ENCODE measurements at places on chromosomes 16 and 17. TPM values are rescaled to one million over a fixed set of nuclear protein-coding genes. Genes with fewer than 3 reads are reported as not detected.
A peak's percentile ranks its signal among the peaks of the same experiment; 100 is the strongest.

Gene TLCD2
- 5.8 TPM for polyA plus RNA-seq

Gene EVPLL
- polyA plus RNA-seq: 0.71 TPM

Gene HBZ
- polyA plus RNA-seq: 1.8 TPM

Gene ASIC2
- 3.2 TPM for polyA plus RNA-seq

Gene PIRT
- polyA plus RNA-seq: 0.04 TPM

Gene EME1
- polyA plus RNA-seq: 9.0 TPM

Gene SLC4A1
- 11.2 TPM for polyA plus RNA-seq

Gene DPEP3
- polyA plus RNA-seq: 0.17 TPM

Gene BCL6B
- 25.5 TPM for polyA plus RNA-seq

Gene SRSF1
- polyA plus RNA-seq: 331 TPM

Gene TOP2A
- 174 TPM for polyA plus RNA-seq

Gene UTS2R
- polyA plus RNA-seq: 0.91 TPM

Gene FAHD1
- 39.0 TPM for polyA plus RNA-seq

Gene APRT
- polyA plus RNA-seq: 106 TPM

Gene ATAD5
- polyA plus RNA-seq: 8.6 TPM

Gene CBX2
- polyA plus RNA-seq: 24.3 TPM

Gene CCDC92B
- 0.43 TPM for polyA plus RNA-seq

Gene NUP93
- polyA plus RNA-seq: 84.3 TPM

GRCh38 chr16:77112746-77113145 lies 78.2 kb upstream of the MON1B start:
- DNase-seq: no peak

DNA sequence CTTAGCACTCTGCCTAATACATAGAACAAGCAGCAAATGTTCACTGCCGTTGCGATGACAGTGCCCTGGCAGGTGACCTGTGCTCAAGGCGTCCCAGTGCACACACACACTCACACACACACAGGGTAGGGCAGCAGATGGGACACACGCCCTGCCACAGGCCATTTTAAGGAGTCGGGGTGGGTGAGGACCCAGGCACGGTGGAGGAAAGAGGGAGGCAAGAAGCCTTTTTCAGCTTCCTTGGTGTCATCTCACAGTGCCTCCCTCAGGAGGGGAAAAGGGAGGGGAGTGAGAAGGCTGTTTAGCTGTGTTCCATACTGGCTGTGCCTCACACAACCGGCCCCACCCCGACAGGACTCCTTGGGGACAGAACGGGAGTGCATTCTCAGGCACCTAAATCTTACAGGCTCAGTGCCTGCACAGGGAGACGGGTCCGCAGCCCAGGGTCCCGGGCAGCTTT lies 1.5 kb downstream of the PITPNM3 start:
- DNase-seq: no peak

- DNase-seq: no peak
Measured at GRCh38 chr17:1961189-1961588, 63.9 kb downstream of the RTN4RL1 start.

DNA sequence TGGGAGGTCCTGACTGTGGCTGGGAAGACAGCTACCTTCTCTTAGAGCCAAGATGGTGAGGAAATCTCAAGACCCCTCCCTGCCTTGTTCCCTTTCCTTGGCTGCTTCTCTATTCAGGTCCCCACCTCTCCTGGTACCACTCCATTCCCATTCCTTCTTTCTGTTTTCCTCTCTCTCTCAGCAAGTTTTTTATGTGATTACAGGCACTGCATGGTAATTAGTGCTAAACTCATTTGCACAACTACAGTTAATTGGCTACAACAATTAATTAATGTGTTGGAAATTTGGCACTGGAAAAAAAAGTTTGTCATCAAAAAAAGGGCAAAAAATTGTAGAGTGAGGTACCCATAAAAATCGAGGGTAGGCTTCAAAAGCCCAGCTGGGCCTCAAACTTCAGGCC lies 45.3 kb downstream of the NEUROD2 start:
- DNase-seq: no peak

GRCh38 chr17:2361010-2361760 lies 23.9 kb downstream of the SGSM2 start:
- DNase-seq: no peak

GRCh38 chr17:65434251-65434650 lies 127.2 kb downstream of the AXIN2 start:
- peak; percentile 31 for DNase-seq

- no peak for DNase-seq
Measured at GRCh38 chr17:33667052-33667509, 374.0 kb upstream of the ASIC2 start.

DNA sequence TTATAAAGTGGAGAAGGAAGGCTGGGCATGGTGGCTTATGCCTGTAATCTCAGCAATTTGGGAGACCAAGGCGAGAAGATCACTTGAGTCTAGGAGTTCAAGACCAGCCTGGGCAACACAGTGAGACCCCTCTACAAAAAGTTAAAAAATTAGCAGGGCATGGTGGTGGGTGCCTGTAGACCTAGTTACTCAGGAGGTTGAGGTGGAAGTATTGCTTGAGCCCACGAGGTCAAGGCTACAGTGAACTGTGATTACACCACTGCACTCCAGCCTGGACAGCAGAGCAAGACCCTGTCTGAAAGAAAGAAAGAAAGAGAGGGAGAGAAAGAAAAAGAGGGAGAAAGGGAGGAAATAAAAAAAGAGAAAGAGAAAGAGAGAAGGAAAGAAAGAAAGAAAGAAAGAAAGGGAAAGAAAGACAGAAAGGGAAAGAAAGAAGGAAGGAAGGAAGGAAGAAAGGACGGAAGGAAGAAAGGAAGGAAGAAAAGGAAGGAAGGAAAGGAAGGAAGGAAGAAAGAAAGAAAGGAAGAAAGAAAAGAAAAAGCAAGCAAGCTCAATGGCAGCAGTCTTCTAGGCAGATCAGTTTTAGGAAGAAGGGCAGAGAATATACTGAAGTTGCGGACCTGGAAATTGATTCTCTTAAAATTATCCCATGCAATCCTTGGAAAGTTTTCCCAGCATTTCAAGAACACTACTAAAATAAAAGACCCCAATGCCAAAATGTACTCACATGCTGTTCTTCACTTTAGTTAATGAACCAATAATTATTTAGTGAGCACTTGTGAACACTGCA lies 53.0 kb downstream of the IKZF3 start:
- DNase-seq: no peak

DNA sequence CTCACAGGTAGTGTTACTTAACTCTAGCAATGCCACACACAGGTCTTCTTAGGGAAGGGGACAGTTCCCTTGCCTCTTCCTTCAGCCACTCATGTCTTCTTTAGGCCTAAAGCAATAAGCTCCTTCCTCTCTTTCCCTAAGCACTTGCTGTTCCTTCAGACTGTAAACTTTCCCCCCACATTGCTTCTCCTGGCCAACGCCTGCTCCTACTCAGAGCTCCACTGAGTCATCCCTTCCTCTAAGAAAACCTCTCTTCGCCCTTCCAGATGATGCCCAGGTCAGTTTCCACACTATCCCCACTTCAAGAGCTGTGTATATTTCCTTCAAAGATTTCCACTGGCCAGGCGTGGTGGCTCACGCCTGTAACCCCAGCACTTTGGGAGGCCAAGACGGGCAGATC lies 12.5 kb upstream of the EPOP start:
- DNase-seq: no peak

DNA sequence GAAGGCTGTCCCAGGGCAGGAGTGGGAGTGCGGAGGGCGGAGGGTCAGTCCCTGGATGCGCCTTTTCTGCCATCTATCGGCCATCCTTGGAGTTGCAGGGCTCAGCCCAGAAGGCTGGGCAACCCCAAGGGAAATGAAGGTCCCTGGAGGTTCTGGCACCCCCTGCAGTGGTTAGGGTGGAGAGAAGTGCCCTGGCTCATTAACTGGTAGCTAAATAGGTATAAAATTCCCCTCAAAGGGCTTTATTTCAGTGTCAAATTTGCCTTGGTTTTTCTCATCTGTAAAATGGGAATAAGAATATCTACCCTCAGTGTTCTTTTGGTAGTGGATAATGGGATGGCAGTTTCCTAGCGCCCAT lies 22.4 kb downstream of the C17orf75 start:
- DNase-seq: no peak

GRCh38 chr16:86577314-86577971 lies 906 bp upstream of the FOXL1 start:
- no peak for DNase-seq

DNA sequence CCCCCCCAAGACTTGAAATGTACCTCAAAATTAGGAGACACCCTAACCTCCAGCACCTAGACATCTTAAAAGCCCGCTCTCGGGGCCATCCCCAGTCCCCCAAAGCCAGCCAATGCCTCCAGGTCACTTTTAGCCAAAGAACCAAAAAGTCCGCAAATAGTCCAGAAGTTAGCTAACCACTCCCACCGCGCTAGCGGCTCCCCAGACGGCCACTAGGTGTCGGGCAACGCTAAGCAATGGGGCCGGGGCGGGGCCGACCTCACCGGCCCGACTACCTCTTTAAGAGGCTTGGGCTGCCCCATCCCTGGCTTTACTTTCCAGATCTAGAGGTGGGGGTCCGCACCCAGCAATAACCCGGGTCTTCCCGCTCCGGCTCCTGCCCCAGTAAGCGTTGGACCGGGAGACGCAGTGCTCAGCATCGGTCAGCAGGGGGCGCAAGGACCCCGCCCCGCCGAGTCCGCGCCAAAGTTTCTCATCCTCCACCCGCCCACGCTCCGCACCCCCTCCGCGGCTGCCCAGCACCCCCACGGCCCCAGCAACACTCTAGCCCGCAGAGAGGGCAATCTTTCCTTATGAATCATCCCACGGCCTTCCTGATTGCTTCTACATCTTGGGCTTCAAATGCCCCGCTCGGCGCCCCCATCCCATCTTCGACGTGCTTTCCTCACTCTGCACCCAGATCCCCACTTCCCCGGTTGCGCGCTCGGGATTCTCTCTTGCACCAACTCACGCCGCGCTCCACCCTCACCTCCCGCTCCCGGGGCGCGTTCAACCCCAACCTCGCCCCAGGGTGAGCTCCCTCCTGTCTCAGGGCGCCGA lies 765 bp downstream of the COL1A1 start:
- peak; percentile 92 for DNase-seq

- DNase-seq: peak; percentile 17
Measured at GRCh38 chr16:16150117-16150877, 73.0 kb downstream of the ABCC6 start.

GRCh38 chr17:77875051-77875780 lies 83.3 kb upstream of the TNRC6C start:
- DNase-seq: no peak

DNA sequence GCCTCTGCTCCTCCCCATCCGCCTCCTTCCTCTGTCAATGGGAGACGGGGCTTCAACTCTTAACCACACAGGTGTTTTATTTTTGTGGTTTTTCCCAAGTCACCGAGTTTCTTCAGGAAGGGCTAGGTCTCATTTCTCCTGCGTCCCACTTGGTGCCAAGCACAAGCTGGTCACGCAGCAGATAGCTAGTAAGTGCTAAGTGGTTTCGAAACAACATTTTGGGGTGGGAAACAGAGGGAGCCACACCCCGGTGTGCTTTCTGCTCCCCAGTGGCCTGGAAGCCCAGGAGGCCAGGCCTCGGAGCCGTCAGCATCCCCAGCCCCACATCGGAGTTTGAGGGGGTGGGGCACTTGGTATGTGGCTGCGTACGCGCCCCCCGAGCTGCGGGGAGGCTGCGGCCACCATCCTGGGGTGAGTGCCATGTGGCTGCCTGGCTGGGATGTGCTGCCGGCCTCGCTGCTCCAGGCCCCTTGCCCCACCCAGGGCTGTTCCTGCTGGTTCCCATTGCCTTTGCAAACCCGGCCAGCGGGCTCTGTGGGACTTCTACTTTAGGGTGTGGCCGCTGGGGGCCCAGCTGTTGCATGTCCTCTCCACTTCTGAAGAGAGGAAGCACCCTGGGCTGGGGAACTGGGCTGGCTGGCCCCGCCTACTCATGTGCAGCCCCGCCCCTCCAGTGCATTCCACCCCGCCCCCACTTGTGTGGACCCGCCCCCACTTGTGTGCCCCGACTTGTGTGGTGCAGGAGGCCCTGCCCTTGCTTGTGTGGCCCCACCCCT lies 55.6 kb downstream of the BAIAP2 start:
- no peak for DNase-seq

DNA sequence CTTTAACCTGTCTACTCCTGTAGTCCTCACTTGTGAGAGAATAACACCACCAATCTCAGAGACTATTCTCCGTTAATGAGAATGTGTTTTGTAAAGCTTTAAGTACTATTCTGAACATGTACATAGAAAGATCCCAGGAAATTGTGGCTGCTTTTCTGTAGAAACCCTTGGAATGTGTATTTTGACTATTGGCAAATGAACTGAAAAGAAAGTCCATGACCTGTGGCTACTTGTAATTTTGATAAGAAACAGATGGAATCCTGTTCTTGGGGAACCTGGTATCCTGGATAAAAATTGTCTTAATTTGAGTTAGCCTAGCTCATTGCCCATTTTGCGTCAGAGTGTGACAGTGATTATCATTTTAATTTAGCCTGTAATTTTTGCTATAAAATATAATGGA lies 9.1 kb downstream of the CTCF start:
- DNase-seq: no peak

- no peak for DNase-seq
Measured at GRCh38 chr16:1002399-1003166, 21.0 kb downstream of the SOX8 start.

DNA sequence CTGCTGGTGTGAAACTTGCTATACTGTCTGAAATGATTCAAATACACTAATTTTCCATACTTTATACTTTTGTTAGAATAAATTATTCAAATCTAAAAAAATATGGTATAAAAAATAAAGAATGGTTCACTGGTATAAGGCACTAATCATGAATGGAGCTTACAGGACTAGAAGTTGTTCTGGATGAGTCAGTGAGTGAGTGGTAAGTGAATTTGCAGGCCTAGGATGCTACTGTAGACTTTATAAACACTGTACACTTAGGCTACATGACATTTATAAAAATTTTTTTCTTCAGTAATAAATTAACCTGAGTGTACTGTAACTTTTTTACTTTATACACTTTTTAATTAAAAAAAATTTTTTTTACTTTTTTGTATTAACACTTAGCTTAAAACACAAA lies 95.5 kb downstream of the MAP2K4 start:
- DNase-seq: no peak

DNA sequence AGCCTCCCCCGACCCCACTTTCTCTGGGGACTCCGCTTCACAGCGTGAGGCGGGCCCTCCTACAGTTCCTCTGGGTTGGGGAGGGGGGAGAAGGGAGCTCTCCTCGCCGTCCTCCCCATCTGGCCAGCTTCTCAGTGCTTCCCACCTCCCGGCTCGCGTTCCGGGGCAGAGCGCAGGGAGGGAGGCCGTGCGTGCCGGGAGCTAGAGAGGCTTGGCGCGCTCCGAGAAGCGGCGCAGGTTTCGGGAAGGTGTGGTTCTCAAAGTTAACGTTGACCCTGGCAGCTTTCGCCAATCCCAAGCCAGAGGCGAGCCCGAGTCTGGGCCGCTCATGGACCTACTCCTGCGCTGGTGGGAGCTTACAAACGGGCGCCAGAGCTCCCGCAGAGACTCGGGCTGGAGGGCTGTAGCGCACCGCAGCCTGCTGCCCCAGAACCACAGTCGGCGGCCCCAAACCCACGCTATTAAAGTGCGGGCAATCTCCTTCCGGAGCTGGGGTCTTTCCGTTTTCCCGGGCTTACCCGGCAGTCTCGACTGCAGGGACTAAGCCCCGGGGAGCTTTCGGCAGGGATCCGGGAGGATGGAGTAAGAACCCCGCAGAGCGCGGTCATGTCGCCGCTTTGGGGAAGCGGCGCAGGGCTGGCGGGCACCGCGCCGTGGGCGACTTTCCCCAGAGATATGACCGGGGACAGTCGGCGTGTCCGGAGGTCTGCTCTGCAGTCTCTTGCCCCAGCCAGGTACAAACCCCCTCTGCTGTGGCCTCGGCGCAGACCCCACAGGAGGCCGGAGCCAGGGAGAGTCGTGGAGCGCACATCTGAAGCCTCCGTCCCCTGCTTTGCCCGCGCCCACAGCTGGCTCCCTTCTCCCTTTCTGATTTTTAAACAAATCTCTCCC lies 787 bp downstream of the CDH11 start:
- DNase-seq: no peak
